ENCODE measurements at places on chromosomes 3 and 15.

DNA sequence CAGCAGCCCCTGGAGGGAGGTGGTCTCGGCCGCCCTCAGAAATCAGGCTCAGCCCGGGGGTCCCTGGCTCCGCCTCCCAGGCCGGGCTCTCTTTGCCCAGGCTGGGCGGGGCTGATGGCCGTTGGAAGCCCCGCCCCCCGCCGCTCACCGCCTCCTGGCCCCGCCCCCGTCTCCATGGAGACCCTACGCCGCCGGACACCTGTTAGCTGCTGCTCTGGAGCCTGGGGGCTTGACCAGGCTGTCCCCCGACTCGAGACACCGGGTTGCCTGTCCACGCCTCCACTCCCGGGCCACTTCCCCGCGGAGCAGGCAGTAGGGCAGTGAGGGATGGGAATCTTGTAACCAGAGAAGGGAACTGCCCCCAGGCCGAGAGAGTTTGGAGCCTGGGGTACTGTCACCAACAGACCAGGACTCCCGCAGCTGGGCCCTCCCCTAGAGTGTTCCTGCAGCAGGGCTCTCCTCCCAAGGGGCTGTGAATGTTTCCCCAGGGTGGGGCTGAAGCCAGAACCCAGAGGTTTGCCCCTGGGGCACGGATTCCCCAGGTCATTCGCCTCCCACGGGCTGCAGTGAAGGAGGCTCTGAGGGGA, 27.8 kb upstream of the RPL32 start:
- DNase-seq = no peak

GRCh38 chr3:133756716-133757694, 10.8 kb downstream of the TF start:
- no peak for DNase-seq

DNA sequence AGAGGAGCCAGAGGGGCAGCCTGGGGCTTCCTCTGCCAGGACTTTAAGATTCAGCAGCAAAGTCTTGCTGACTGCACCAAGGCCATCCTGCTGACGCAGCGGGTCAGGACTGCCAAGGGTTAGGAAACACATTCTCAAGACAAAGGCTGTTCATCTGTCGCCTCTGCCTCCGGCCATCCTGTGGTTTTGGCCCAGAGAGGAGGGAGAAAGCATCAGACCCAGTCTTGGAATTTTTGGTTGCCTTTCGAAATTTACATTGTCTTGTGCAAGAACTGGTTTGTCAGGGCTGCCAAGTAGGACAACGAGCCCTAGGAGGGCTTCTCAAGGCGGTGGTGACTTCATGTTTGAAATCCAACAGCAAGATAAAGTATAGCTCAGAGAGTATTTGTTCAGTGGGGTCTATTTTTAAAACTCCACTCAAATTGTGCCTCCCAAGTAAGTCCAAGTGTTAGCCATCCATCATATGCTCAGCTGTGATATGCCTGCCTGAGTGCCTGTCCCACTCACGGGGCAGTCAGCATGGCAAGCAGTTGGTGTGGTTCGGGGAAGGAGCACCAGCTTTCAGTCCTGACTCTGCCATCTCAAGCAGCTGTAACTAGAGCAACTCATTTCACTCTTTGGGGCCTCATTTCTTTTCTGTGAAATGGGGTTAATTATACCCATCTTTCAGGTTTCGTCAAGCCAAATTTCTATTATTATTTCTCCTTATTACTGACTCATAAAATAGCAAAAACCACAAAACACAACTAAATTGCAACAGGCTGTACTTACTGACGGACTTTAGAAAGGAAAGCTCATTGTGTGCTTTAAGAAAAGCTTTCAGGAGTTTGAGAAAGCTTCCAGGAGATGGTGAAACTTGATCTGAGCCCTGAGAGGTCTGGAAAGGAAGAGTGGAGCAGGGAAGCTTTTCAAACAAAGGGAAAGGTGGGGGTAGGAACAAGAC, 42.4 kb upstream of the RHO start:
- DNase-seq = peak; percentile 71

GRCh38 chr3:114539525-114539924, 245.7 kb downstream of the TIGIT start:
- DNase-seq = no peak

GRCh38 chr3:79896086-79896485, 128.3 kb upstream of the ROBO1 start:
- no peak for DNase-seq

DNA sequence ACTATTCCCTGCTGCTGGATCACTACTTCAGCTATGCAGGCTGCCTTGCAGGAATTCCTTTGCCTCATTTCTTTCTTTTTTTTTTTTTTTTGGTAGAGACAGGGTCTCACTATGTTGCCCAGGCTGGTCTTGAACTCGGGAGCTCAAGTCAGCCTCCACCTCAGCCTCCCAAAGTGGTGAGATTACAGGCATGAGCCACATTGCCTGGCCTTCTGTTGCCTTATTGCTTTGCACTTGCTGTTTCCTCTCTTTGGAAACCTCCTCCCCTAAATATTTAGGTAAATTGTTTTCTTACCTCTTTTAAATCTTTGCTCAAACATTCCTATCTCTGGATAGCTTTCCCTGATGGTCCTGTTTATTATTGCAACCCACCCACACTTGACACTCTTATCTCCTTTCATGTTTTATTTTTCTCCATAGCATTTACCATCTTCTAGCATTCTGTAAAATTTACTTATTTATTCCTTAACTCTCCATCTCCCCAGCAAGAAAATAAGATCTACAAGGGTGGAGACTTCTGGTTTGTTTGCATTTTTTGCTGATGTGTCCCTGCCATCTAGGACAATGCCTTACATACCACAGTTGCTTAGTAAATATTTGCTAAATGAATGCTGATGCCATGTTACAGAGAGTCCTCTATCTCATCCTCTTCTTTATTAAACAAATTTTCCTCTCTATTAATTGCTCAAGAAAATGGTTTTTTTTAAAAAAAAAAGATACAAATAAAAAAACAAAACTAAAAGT, 134.8 kb downstream of the P2RY1 start:
- no peak for DNase-seq

- DNase-seq = peak; percentile 20
Measured at GRCh38 chr3:33749546-33750210, 31.6 kb upstream of the CLASP2 start.

DNA sequence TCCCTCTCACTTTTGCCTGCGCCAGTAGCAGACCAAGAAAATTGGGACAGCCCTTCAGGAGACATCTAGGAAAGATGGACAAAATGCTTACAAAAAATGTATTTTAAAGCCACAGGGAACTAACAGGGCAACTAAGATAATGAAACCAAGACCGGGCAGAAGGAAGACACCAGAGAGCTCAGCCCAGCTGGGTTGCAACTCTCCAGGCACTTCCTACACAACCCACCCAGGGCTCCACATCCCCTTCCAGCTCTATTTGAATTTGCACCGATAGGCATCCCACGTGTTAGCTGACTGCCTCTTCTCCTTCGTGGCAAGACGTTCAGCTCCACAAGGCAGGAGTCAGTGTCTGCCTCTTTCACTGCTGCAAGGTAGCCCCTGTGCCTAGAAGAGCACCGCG, 6.6 kb upstream of the ATP10A start:
- no peak for DNase-seq

GRCh38 chr3:127420829-127421228, 133.0 kb upstream of the PRR20G start:
- DNase-seq = no peak

DNA sequence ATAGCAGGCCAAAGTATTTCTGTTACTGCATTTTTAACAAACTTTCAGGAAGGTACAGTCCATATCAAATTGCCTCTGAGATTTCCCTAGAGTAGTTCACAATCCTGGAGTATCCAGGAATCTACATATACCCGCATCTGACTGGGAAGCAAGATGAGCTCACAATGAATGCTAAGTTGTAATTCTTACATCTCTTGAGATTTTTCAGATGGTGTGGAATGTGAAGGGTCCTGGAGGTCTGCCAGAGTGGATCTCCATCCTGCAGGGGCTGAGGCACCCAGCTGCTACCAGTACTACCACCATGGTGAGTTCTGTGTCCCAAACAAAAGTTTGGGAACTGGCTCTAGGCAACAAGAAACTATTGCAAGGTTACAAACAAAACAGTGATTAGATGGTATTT, 156.7 kb upstream of the CCDC54 start:
- DNase-seq = no peak

DNA sequence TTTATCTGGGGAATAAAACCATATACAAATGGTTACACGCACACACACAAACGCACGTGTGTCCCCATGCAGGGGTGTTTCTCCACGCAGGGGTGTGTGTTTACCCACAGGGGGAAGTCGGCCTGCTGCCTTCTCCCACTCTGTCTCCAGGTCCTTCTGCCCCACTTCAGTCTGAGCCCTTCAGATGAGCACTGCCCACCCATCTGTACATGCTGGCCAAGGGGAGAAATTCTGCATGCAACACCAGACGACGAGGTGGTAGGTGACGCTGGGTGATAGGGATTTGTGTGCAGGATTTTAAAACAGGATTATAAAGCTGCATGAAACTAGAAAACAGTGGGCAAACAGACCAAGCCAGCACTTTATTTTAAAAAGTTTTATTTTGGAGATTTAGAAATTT, 122.5 kb downstream of the TJP1 start:
- DNase-seq = no peak

GRCh38 chr15:73915082-73915481, 11.2 kb upstream of the LOXL1 start:
- DNase-seq = no peak

GRCh38 chr15:91694831-91695210, 158.7 kb upstream of the SLCO3A1 start:
- peak; percentile 15 for DNase-seq

DNA sequence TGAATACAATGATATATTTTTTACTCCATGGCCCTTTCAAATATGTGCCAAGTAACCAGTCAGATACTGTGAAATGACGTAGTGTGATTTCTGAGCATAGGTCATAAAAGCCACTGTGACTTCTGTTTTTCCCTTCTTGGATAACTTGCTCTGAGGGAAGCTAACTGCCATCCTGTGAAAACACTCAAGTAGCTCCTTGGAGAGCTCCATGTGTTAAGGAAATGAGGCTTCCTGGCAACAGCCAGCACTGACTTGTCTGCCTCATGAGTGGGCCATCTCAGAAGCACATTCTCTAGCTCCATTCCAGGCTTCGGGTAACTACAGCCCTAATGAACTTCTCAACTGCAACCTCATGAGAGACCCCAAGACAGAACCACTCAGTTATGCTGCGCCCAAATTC, 9.5 kb upstream of the CCDC80 start:
- DNase-seq = no peak

DNA sequence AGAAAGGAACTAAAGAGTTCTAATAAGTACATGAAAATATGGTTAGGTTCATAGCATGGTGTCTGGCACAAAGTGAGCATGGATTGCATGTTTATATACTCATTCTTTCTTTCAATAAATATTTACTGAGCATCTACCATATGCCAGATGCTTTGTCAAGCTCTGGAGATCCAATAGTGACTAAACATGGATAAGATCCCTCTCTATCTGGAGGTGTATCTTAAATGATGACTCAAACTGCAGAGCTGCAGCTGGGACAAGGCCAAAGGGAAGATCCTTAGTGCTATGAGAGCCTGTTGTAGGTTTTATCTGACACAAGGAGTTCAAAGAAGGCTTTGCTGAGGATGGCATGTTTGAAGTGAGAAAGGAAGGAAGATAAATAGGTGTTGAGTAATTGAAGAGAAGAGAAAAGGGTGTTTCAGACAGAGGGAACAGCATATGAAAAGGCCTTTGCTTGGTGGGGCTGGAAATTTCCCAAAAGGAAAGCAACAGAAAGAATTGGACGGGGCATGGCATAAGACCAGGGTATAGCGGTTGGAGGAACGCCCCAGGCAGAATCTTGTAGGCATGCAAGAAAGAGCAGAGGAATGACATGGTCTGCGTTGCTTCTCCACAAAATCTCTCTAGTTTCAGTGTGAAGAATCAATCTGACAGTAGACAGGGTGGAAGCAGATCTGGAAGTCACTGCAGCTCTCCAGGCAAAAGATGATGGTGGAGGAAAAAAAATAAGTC, 239.9 kb upstream of the LRTM1 start:
- peak; percentile 86 for DNase-seq

DNA sequence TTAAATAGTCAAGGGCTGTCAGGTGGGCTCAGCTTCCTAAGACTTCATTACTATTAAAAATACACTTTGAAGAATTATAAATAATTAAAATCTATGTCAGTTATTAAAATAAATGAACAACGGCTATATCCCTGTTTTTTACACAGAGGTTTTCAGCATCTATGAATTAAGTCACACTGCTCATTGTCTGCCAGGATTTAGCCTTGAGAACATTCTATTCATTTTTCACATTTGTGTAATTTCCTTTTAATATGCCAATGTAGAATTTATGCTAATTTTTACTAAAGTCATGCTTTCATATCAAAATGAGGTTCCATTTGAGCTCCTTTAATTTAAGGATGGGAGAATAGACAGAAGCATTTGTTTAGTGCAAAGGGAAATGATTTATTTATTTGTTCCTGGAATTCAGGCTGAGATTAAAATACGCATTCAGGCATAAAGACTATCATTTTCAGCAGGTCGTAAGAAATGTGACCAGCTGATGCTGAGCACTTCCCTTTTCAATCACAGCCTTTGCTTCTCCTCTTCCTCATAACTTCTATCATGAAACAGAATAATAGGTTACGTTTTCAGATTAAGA, 345.1 kb downstream of the MFSD1 start:
- DNase-seq = no peak

DNA sequence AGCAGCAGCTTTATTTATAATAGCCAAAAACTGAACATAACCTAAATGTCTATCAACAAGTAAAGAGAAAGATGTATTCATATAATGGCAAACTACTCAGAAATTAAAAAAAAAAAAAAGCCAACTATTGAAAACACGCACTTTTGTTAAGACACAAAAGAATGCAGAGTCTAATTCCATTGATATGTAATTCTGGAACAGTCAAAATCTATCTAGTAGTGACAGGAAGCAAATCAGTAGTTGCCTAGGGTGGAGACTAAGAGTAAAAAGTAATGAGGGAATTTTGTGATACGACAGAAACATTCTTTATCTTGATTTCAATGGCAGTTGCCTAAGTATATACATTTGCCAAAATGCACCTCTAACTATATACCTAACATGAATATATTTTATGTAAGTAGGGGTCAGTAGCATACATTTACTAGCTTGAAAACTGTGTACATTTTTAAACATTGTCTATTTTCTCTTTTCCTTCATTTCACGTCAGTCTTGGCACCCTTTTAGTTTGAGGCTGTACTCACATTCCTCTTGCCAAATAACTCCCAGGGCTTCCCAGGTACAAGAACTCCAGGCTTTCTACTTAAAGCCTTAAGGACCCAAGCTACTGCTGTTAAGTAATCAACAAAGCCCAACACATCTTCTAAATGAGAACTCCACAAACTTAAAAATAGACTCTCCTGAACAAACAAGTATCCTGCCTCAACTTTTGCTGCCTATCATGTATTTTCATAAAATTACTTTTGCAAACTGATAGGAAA, 54.7 kb downstream of the ADAM10 start:
- no peak for DNase-seq

- DNase-seq = no peak
Measured at GRCh38 chr3:36257158-36257852, 123.0 kb upstream of the STAC start.

GRCh38 chr3:38149708-38150107, 11.2 kb downstream of the MYD88 start:
- DNase-seq = no peak

- DNase-seq = peak; percentile 93
Measured at GRCh38 chr15:43440721-43441281, 52.2 kb downstream of the TP53BP1 start.

GRCh38 chr3:193830791-193831191, 237.8 kb downstream of the OPA1 start:
- no peak for DNase-seq
